Calu3 (cell line): ENCODE measurements at places on chromosomes 4 and X. TPM values are rescaled to one million over a fixed set of nuclear protein-coding genes. Genes with fewer than 3 reads are reported as not detected.

DNA sequence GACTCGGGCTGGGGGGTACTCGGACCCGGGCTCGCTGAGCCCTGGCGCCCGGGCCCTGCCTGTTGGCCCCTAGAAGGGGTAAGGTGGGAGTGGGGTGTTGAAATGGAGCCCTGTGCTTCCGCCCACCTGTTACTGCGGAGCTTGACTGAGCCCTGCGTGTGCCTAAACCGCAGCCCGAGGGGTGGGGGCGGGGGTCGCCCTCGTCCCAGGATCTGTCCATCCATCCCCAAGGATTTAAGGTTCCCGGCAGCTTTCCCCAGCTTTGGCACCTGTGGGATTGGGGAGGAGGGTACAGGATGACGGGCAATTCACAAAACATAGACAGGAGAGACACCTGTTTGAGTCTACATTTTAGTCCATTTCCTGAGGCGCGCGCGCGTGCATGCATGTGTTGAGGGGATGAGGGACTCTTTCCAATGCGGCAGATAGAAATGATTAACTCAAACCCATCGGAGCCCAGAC lies 779 bp downstream of the GABRQ start:
- H3K36me3 ChIP-seq = peaks cover 4% of the 10 kb centered on the region
- no peaks in the 10 kb centered on the region for H3K4me1 ChIP-seq
- H3K4me3 ChIP-seq = no peak overlapping the region
- H3K27me3 ChIP-seq = peaks cover 50% of the 10 kb centered on the region
- no peak for DNase-seq
- H3K27ac ChIP-seq = no peak overlapping the region

DNA sequence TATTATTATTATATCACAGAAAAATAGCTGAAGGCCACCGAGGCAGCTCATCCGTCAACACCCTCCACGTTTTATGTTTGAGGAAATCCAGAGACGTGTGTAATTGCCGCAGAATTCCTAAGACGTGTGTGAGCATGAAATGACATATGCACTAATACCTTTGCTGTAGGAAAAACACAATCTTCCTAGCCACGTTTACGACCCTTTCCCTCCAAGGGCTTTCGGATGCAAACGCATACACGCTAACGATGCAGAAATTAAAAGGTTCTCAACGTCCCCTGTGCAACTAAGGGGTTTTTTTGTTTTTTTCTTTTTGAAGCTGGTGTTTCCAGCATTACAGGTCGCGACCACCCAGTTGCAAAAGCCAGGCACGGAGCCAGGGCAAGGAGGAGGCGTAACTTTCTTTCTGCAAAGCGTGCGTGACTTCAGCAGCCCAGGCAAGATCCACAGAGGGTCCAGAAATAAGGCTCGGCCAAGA lies 33.8 kb downstream of the CRLF2 start:
- H3K4me1 ChIP-seq = no peaks in the 10 kb centered on the region
- H3K36me3 ChIP-seq = no peaks in the 10 kb centered on the region
- H3K27ac ChIP-seq = no peak overlapping the region
- H3K27me3 ChIP-seq = no peaks in the 10 kb centered on the region
- H3K4me3 ChIP-seq = no peak overlapping the region

- DNase-seq = no peak
- H3K4me1 ChIP-seq = no peaks in the 10 kb centered on the region
- H3K27ac ChIP-seq = no peak overlapping the region
- no peaks in the 10 kb centered on the region for H3K36me3 ChIP-seq
- no peaks in the 10 kb centered on the region for H3K27me3 ChIP-seq
Measured at GRCh38 chr4:114688059-114688458, 89.5 kb downstream of the UGT8 start.

DNA sequence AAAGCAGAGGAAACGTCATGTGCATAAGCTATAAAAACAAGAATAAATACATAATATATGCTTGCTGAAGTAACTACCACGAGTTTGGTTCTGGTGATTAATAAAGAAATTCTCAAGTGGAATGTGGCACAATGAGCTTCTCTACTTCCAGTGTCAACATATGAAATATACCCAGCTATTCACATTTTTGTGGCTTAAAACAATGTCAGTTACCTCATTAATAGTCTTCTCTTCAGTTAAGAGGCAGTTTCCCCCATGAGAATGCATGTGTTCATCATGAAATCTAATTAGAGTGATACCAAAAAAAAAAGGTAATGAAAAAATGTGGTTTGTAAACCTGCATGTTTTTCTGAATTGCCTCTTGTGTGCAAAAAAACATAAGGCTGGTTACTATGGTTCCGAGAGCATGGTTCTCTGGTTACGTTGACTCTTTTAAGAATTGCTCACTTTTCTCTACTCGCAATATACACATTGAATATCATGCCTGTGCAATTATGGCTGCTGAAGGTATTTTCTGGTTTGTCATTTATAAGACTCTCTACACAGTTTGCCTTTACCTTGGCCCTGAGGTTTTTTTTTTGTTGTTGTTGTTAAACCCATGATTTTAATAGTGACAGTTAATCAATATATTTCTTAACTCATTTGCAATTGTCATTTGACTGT lies 108.2 kb downstream of the PCDH7 start:
- no peak for DNase-seq
- no peaks in the 10 kb centered on the region for H3K27me3 ChIP-seq
- no peaks in the 10 kb centered on the region for H3K36me3 ChIP-seq
- H3K4me3 ChIP-seq = no peak overlapping the region

GRCh38 chr4:148054275-148054674 lies 322.4 kb downstream of the ARHGAP10 start:
- H3K27me3 ChIP-seq = no peaks in the 10 kb centered on the region
- no peak overlapping the region for H3K27ac ChIP-seq
- H3K36me3 ChIP-seq = no peaks in the 10 kb centered on the region
- no peak overlapping the region for H3K4me3 ChIP-seq

DNA sequence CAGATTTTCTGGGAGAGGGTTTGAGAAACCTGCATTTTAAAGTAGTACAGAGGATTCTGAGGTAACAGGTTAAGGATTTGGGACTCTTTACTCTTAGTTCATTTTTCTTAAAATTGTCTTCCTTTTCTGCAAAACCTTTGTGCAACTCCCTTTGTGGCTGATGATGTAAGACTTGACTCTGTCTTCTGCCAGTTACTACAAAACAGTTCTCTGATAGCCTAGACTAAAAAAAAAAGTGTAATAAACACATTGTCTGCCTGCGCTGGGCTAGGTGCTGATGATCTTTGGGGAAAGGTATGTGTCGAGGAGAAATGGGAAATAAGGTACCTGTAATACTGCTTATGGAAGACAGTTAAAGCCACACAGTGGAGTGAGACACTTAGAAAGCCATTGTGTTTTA lies 28.7 kb downstream of the IL13RA1 start:
- H3K4me1 ChIP-seq = no peaks in the 10 kb centered on the region
- no peak overlapping the region for H3K27ac ChIP-seq
- no peak overlapping the region for H3K4me3 ChIP-seq
- peaks cover 11% of the 10 kb centered on the region for H3K36me3 ChIP-seq
- no peak for DNase-seq
- H3K27me3 ChIP-seq = no peaks in the 10 kb centered on the region

GRCh38 chr4:56240554-56241174 lies 146.6 kb downstream of the AASDH start:
- H3K4me3 ChIP-seq = peak overlapping the region; percentile 24
- no peaks in the 10 kb centered on the region for H3K27me3 ChIP-seq
- H3K4me1 ChIP-seq = peaks cover 36% of the 10 kb centered on the region
- DNase-seq = no peak

The XAGE1A gene
- not detected in 2 replicates for total RNA-seq

The PRRG3 gene
- total RNA-seq = not detected in 2 replicates

The GPC3 gene
- total RNA-seq = 2.3 and 4.0 TPM in 2 replicates

The GABRG1 gene
- not detected in 2 replicates for total RNA-seq

GRCh38 chr4:181608181-181608580 lies 635.0 kb upstream of the TENM3 start:
- peaks cover 5% of the 10 kb centered on the region for H3K4me1 ChIP-seq
- H3K27me3 ChIP-seq = no peaks in the 10 kb centered on the region
- no peaks in the 10 kb centered on the region for H3K36me3 ChIP-seq
- DNase-seq = no peak
- H3K4me3 ChIP-seq = no peak overlapping the region

DNA sequence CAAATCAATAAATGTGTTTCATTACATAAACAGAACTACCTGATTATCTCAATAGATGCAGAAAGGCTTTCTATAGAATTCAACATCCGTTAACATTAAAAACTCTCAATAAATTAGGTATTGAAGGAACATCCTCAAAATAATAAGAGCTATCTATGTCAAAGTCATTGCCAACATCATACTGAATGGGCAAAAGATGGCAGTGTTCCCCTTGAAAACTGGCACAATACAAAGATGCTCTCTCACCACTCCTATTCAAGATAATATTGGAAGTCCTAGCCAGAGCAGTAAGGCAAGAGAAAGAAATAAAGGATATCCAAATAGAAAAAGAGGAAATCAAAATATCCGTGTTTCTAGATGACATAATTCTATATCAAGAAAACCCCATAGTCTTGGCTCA lies 466.4 kb downstream of the MAGEE1 start:
- H3K27me3 ChIP-seq = no peaks in the 10 kb centered on the region
- DNase-seq = no peak
- H3K4me3 ChIP-seq = no peak overlapping the region
- no peak overlapping the region for H3K27ac ChIP-seq
- H3K36me3 ChIP-seq = no peaks in the 10 kb centered on the region

The GASK1B gene
- 1.4 and 2.3 TPM in 2 replicates for total RNA-seq

DNA sequence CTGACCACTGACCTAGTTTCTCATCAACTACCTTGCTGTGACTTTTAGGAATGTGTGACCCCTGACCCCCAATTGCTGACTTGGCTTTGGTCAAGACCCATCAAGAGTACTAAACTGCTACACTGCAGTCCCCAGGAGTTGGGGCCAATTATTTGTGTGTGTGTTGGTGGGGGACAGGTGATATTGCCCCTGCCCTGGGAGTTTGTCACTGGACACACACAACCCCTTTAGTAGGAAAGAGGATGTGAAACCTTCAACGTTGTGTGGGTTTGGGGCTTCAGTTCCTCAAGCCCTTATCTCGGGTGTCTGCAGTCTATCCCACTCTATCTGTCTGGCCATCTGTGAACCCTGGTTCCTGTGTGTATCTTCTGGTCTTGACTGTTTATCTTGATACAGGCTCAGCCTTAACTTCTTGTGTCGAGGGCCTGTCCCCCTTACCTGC lies 6.5 kb downstream of the SASH3 start:
- no peak for DNase-seq
- H3K27me3 ChIP-seq = peaks cover 16% of the 10 kb centered on the region
- no peaks in the 10 kb centered on the region for H3K4me1 ChIP-seq
- no peaks in the 10 kb centered on the region for H3K36me3 ChIP-seq

The ARMCX4 gene
- 1.5 and 1.8 TPM in 2 replicates for total RNA-seq

The MGAT4D gene
- total RNA-seq = not detected in 2 replicates

DNA sequence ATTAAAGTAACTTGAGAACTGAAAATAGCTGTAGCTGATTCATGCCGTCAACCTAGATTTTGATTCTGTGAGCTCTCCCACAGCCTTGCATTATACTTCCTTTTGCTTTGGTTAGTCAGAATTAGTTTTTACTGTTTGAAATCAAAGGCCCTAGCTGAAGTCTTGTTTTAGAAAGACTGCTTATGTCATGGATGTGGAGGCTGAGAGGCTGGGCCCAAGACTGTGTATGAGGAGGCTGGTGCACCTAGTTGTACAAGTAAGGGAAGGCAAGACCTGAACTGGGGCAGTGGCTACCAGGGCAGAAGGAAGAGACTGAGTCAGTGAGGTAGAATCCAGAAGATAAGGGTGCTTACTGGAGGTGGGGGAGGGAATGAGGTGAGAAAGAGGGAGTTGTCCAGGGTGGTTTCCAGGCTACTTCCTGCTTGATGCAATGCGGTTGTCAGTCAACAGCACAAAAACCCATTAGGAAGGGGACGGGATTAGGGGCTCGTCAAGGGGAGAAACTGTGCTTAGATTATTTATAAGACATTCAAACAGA lies 76.2 kb upstream of the PAGE3 start:
- no peaks in the 10 kb centered on the region for H3K36me3 ChIP-seq
- H3K27me3 ChIP-seq = no peaks in the 10 kb centered on the region
- no peaks in the 10 kb centered on the region for H3K4me1 ChIP-seq
- DNase-seq = no peak
- no peak overlapping the region for H3K4me3 ChIP-seq
- H3K27ac ChIP-seq = no peak overlapping the region

- H3K27ac ChIP-seq = no peak overlapping the region
- H3K36me3 ChIP-seq = no peaks in the 10 kb centered on the region
- H3K27me3 ChIP-seq = no peaks in the 10 kb centered on the region
- H3K4me3 ChIP-seq = no peak overlapping the region
- no peak for DNase-seq
Measured at GRCh38 chr4:30537456-30537855, 182.7 kb upstream of the PCDH7 start.

GRCh38 chrX:3788494-3789233 lies 75.2 kb upstream of the PRKX start:
- H3K27me3 ChIP-seq = peaks cover 92% of the 10 kb centered on the region
- no peak for DNase-seq
- H3K27ac ChIP-seq = no peak overlapping the region
- H3K4me1 ChIP-seq = no peaks in the 10 kb centered on the region
- H3K4me3 ChIP-seq = no peak overlapping the region

DNA sequence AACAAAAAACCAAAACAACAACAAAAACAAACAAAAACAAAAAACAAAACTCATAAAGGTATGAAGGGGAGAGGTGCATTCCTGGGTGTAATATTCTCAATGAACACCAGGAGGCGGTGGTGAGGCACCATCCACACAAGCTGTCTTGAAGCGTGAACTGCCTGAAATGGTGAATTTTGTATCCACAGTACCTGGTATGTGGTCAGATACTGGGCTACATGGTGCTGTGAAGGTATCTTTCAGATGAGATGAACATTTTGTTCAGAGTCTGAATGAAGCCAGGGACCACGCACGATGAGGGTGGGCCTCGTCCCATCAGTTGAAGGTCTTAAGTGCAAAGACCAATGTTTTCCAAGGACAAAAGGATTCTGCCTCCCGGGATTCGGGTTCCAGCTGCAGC lies 58.5 kb downstream of the ASMT start:
- no peaks in the 10 kb centered on the region for H3K27me3 ChIP-seq
- peak; percentile 44 for DNase-seq
- no peaks in the 10 kb centered on the region for H3K36me3 ChIP-seq
- H3K4me1 ChIP-seq = no peaks in the 10 kb centered on the region

The LIAS gene
- 10.0 and 12.9 TPM in 2 replicates for total RNA-seq

GRCh38 chrX:136584545-136584944 lies 52.5 kb downstream of the VGLL1 start:
- H3K27me3 ChIP-seq = peaks cover 26% of the 10 kb centered on the region
- H3K4me3 ChIP-seq = no peak overlapping the region
- no peak for DNase-seq
- no peaks in the 10 kb centered on the region for H3K4me1 ChIP-seq
- no peaks in the 10 kb centered on the region for H3K36me3 ChIP-seq
- H3K27ac ChIP-seq = no peak overlapping the region

The SOWAHB gene
- 3.7 TPM in 2 replicates for total RNA-seq

The VSIG4 gene
- total RNA-seq = not detected in 2 replicates
